ENCODE measurements at places on chromosomes 11 and 22.

DNA sequence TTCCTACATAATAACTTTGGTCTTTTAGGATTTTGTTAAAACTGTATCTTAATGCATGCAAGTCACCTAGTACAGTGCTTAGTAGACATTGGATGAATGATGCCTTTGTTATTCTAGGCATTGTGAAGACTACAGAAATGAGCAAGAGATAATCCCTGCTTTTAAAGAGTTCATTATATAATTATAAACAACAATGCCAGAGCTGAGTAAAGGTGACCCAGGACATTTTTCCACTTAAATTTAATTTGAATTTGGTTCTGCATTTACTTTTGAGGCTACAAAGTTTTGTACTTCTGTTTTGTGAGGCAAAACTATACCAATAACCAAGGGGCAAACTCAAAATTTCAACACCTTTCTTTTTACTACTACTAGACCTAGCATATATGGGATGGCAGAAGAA, 182.0 kb upstream of the SESN3 start:
- no peak overlapping the region for H3K4me3 ChIP-seq
- H3K4me1 ChIP-seq = no peaks in the 10 kb centered on the region
- no peaks in the 10 kb centered on the region for H3K36me3 ChIP-seq
- no peak for DNase-seq
- H3K27ac ChIP-seq = no peak overlapping the region
- H3K27me3 ChIP-seq = no peaks in the 10 kb centered on the region

DNA sequence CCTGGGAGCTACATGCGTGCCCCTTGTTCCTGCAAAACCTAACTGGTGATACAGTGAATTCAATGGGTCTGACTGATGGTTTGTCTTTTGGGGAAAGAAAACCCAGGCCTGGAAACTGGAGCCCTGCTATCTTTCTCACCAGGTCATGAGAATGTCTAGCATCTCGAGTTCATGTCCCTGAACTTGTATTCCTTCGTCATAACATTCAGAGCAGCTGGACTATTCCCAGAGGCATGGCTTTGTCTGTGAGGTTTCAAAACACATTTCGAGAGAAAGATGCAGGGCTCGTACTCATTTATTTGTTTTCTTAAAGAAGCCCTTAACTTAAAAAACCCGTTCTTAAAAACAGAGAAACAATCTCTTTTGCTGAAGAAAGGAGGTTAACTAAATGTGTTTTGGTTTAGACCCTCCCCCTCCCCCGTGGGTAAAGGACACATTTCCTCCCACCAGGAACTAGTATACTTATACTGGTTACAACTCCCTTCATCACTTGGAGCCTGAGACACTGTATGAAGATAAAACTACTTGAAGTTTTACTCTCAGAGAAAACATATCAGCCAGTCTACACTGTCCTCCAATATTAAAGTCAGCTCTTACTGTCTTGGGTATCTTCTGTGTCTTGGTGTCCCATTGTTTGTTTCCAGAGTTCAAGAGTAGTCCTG, 43.2 kb downstream of the ME3 start:
- H3K27ac ChIP-seq = no peak overlapping the region
- no peaks in the 10 kb centered on the region for H3K27me3 ChIP-seq
- no peak for DNase-seq
- no peaks in the 10 kb centered on the region for H3K36me3 ChIP-seq

- no peak overlapping the region for H3K4me3 ChIP-seq
- H3K4me1 ChIP-seq = peaks cover 15% of the 10 kb centered on the region
- no peaks in the 10 kb centered on the region for H3K27me3 ChIP-seq
- no peak for DNase-seq
- no peaks in the 10 kb centered on the region for H3K36me3 ChIP-seq
Observed at GRCh38 chr11:47645500-47645899, 3.1 kb upstream of the MTCH2 start.

GRCh38 chr11:2943711-2944118, 14.5 kb upstream of the PHLDA2 start:
- H3K36me3 ChIP-seq = peaks cover 49% of the 10 kb centered on the region
- H3K27ac ChIP-seq = no peak overlapping the region
- peaks cover 24% of the 10 kb centered on the region for H3K4me1 ChIP-seq
- no peak overlapping the region for H3K4me3 ChIP-seq
- no peaks in the 10 kb centered on the region for H3K27me3 ChIP-seq

- DNase-seq = no peak
- no peaks in the 10 kb centered on the region for H3K4me1 ChIP-seq
- H3K36me3 ChIP-seq = no peaks in the 10 kb centered on the region
- H3K4me3 ChIP-seq = no peak overlapping the region
Observed at GRCh38 chr11:15318814-15319213, 204.1 kb downstream of the INSC start.

GRCh38 chr11:132260636-132261035, 890.2 kb downstream of the NTM start:
- H3K27ac ChIP-seq = no peak overlapping the region
- no peaks in the 10 kb centered on the region for H3K4me1 ChIP-seq
- no peaks in the 10 kb centered on the region for H3K36me3 ChIP-seq
